NCI-H1105 treated with DMSO at 0.1 percent for 48 hours (cell line): ENCODE measurements at places on chromosomes 3 and 15.

DNA sequence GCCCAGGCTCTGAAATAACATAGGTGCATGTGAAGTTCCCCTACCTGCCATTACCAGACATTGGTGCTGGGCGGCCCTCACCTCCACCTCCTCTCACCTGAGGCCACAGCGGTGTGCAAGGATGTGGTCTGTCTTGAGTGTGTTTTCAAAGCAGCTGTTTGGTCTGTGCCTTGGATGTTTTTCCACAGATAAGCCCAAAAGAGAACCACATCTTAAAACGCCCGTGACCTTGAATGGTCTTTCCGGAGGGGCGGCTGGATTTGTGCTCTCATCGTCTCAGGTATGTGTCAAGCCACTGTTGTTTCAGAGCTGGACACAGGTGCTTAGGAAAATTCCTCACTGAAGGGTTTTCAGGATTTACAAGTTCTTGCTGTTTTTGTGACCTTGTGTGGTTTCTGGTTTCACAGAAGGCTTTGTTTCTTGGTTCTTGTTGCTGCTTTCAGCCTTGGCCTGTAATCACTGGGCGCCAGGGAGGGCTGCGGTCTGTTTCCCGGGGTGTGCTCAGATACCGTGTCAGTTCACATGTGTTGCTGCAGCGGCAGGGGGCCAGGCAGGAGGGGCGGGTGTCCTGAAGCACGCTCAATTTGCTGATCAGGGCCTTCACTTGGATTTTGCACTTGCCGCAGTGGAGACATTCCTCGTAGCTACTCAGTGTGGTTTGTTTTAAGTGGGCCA, 128.4 kb downstream of the IGF1R start:
- no peak for DNase-seq

GRCh38 chr15:53454535-53454842, 305.0 kb downstream of the WDR72 start:
- DNase-seq, result no peak

GRCh38 chr3:190448256-190448655, 1.4 kb downstream of the TMEM207 start:
- DNase-seq, result no peak

DNA sequence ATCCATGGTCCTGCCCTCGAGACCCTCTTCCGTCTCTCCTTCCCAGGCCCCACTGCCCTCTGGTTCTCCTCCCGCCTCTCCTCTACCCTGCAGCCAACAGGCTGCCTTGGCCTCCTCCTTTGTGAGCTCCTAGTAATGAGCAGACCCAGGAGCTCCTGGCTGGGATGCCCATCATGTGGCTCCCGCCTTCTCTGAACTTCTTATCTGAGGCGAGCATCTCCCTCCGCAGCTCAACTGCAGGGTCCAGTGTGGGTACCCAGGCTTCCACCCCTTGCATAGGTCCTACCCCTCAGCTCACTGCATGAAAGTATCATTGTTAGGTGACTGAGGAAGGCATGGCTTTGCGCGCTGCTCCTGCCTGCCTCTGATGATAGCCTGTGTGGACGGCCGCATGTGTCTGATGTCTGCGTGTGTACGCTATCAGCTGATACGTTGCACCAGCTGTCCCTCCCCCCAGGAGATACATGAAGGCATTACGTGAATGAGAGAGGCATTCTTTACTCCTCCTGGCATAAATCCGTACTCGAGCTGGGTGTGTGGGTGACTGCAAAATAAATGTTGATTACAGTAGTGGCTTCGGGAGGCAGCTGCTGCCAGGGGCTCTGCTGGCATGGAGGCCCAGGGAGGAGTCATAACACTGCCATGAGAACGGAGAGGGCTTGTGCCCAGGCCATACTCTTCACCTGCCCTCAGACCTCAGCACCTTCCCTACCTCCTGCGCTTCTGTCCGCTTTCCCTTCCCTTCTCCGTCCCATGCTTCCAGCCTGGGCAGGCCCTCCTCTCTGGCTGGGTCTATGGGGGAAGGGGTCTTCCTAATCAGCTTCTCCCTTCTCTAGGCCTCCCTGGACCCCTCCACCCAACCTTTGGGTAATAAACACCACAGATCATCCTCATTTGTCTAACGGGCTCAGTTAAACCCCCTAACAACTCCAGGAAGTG, 48.8 kb downstream of the ZNF710 start:
- DNase-seq, result no peak

DNA sequence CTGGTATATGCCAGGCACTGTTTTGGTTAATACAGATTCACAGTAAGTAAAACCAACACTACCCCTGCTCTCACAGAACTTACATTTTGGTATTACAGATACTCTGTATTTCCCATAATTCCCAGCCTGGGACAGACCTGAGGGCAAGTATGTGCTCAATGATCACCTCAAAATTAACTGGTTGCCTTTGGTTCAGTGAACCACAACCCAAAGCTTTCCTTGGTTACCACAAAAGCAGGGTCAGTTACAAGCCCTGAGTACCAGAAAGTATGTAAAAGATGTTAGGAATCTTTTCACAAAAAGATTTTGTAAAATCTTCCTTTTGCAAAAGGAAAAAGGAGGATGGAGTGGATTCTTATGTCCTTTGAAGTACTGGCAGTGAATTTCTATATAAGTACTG, 72.2 kb upstream of the GUCA1C start:
- no peak for DNase-seq

GRCh38 chr3:111541391-111541790, 606 bp upstream of the CD96 start:
- no peak for DNase-seq

DNA sequence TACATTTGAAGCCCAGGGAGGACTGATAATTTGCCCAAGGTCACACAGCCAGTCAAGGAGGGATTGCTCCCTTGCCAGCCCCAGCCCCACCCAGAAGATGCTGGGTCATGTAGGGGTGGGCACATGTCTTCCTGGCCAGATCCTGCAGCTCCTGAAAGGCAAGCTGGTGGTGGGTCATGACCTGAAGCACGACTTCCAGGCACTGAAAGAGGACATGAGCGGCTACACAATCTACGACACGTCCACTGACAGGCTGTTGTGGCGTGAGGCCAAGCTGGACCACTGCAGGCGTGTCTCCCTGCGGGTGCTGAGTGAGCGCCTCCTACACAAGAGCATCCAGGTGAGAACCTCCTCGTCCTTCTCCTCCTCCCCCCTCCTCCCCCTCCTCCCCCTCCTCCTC, 13.2 kb downstream of the ISG20 start:
- no peak for DNase-seq

- DNase-seq, result no peak
Measured at GRCh38 chr3:193132241-193132640, 108.8 kb upstream of the PLAAT1 start.

DNA sequence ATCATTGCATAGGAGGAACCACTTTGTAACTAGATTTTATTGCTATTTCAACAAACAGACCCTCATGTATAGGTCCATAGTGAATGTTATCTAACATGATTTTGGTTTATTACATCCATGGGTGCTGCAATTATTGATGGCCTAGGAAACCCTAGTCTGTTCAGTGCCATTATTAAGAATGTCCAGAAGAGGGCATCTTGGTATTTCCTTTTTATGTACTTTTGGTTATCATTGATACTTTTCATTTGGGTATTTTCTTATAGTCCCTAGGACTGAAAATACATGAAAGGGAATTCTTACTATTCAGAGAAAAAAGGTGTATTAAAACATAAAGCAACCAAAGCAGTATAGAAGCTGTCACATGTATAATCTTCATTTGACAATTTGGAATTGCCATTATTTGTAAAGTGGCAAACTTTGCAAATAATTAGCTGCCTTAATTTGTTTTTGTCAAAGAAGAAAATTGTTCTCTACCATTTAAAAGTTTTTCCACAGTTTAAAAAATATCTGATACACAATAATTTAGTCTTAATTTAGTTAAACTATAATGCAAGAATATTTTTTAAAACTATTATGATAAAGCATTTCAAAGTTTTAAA, 48.7 kb downstream of the CNOT10 start:
- peak; percentile 23 for DNase-seq

GRCh38 chr15:30030345-30030744, 52.4 kb upstream of the GOLGA8J start:
- DNase-seq, result no peak

- DNase-seq, result no peak
Measured at GRCh38 chr15:70018646-70019600, 78.8 kb downstream of the TLE3 start.

DNA sequence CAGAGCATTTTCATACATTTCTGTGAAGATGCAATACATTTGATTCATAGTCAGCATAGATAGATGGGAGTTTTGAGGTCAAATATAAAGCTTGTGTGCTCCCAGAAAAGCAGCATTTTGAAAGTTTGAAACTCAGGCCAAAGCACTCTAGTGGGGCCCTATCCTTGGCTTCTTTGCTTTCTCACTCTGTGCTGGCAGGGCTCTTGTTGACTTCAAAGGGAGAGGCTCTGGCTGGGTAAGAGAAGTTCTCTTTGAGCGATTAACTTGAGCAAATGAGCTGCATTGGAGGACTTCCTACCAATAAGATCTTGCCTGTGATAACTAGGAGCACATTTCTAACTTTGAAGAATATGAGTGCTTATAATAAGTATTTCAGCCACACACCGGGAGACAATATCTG, 214.0 kb upstream of the RARB start:
- DNase-seq, result no peak

- DNase-seq, result no peak
Measured at GRCh38 chr3:56826831-56827722, 25.3 kb upstream of the ARHGEF3 start.

- DNase-seq, result no peak
Measured at GRCh38 chr3:23263796-23264195, 60.7 kb downstream of the UBE2E2 start.

DNA sequence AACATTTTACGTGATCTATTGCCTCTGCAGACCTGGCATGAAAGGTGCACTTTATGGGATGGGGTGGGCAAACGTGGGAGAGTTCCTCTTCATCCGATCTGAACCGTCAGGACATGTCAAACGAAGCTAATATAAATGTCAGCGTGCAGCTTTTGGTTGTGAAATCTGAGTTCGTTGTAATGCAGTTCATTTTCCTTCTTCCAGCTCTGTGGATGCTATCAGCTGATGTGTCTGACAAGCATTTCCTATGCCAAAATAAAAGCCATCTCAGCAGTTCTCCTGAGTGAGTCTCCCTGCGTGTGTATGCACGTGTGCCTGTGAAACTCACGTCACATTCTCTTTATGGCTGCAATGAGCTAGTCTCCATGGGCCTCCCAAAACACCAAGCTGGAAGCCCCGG, 512.3 kb downstream of the MCTP2 start:
- DNase-seq, result no peak

- DNase-seq, result peak; percentile 75
Measured at GRCh38 chr3:142993958-142994442, 7.4 kb upstream of the U2SURP start.

DNA sequence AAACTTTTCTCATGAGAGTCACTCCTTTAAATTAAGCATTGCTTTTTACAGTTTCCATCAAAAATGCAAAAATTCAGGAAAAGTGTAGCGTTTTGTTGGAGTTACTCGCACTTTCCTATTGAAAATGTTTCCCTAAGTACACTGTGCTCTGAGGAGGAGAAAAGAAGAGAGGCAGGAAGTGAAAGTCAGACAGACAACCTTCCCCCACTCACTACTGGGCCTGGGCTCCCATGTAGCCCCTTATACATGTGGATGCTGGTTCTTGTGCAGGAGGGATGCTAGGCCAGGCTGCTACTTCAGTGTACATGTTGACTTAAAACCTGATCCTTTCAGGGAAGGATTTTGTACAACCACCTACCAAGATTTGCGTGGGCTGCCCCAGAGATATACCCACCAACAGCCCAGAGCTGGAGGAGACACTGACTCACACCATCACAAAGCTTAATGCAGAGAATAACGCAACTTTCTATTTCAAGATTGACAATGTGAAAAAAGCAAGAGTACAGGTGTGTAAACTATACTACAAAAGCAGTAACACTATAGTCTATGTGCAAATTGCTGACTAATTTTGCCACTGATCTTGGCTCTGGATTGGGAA, 15.1 kb downstream of the KNG1 start:
- DNase-seq, result no peak

DNA sequence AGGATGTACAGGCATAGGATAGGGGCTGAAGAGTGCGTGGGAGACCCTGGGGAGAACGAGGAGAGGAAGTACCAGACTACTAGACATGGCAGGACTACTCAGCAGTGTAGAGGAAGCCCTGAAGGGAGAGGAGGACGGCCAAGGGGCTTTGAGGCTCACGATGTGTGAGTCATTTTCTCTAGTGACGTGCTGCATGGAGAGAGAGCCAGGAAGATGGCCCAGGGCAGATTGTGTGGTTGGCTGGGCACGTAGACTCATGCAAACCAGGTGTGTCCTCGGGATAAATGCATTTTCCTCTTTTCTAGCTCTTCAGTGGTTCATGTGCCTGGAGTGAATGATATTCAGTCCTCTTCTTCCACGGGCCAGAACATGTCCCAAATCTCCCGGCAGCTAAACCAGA, 115.0 kb upstream of the ABHD17C start:
- DNase-seq, result no peak

DNA sequence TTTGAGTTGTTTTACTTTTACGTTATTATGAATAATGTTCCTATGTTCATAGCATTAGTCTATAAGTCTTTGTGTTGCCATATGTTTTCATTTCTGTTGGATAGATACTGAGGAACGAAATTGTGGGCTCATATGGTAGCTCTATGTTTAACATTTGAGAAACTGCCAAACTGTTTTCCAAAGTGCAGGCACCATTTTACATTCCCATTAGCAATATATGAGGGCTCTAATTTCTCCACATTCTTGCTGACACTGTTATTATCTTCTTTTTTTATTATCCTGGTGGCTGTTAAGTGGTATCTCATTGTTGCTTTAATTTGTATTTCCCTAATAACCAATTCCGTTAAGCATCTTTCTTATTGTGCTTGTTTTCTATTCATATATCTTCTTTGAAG, 1.8 kb upstream of the PIK3R4 start:
- DNase-seq, result no peak

DNA sequence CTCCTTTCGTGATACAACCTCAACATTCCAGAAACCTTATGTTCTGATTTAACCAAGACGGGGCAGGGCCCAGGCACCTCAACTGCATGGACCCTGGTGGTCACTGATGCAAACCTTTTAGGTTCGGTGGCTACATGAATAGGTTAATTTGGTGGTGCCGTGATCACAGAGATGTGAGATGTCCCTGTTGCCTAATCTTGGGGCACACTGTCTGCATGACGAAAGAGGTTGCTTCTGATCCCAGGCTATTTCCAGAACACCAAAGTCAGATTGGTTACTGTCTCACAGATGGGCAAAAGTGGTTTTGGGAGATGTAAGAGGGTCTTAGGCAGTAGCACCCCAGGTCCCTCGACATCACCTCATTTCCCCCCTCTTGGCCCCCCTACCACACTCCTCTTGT, 4.0 kb upstream of the CCR1 start:
- no peak for DNase-seq

- no peak for DNase-seq
Measured at GRCh38 chr3:17432236-17432635, 310.2 kb downstream of the TBC1D5 start.

GRCh38 chr3:64291956-64292355, 66.7 kb upstream of the PRICKLE2 start:
- DNase-seq, result no peak

DNA sequence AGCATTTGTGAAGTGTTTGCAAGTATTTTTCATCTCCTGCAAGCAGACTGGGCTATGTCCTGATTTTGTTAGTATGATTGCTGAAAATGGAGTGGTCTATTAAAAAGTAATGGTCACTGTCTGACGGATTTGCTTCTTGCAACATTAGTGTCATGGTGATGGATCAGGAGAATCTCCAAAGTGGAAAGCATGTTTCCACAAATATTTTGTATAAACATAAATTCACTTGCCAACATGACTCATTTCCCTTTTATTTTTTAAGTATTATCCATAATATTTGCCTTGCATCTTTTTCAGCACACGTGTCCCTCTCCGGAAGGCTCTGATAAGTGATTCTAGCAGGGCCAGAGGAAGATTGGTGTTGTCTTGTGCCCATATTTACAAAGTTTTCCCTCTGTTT, 27.4 kb upstream of the CACNA2D3 start:
- no peak for DNase-seq
